Left kidney (tissue), 8 donors: ENCODE measurements at places on chromosomes 3 and 15. TPM values are rescaled to one million over a fixed set of nuclear protein-coding genes. Genes with fewer than 3 reads are reported as not detected.

The RASL12 gene
- 6.1 TPM for polyA plus RNA-seq

DNA sequence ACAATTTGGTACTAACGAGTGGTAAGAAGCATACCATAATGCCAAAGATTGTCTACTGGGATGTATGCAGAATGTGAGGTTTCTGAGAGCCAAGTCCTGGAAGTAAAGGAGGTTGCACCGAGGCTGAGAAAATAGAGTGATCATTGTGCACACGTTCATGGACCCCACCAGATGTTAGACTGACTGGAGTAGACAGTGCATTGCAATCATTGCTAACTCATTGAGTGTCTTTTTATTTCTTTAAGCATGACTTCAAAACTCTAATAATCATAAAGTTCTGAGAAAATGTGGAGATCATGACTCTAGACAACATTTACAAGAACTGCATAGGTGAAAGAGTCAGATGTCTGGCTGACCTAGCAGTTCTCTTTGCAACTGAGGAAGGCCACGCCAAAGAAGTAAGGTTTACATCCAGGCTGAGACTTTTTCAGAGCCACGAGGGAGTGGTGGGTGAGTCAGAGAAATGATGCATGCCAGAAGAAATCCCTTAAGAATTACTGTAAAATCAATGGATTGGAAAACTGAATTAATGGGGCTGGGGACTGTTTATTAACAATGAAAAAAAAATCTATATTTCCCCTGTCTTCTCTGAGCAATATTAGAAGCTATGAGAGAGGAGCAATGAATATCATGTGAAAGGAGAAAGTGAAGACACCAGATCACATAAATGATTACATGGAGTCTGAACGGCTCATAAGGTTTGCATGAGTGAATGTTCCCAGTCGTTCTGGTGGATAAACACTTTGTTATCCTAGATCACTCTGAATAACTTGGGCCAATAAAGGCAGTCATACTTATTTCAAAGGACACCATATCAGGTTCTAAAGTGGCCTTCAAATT, 76.0 kb upstream of the SLC25A26 start:
- peak; percentile 44 for DNase-seq

DNA sequence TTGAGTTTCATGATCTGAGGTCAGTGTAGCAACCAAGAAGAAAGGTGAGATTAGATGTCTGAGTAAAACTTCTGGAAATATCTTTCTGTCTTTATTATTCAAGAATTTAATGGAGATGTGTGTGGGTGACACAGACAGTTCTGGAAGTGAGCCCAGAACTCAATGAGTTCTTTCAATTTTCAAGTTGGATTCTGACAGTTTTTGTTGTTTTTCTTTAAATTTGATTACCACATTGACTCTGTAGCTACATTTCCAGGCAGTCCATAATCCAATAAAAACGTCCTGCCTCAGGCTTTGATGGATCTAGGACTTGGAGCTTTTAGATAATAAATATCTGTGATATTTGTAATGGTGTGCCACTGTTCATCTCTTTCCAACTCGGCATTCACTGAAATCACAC, 3.9 kb upstream of the PARP14 start:
- no peak for DNase-seq

The GOLGA6B gene
- 0.07 TPM for polyA plus RNA-seq

DNA sequence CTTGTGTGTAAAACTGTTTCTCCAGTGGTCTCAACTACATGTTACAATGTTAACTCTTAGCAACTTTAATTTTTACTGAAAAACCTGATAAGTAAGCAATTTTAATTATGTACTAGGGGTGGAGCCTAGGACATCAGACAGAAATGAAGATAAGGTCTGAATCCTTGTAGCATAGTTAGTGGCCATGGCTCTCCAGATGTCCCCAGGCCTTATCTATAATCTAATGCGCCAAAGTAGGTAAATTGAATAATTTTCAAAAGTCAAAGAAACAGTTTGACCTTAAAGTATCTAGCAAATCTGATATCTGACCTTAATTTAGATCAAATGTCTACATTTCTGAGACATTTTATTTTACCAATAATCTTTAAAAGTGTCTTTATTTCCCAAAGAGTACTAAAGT, 8.2 kb downstream of the MAGEF1 start:
- DNase-seq = no peak

DNA sequence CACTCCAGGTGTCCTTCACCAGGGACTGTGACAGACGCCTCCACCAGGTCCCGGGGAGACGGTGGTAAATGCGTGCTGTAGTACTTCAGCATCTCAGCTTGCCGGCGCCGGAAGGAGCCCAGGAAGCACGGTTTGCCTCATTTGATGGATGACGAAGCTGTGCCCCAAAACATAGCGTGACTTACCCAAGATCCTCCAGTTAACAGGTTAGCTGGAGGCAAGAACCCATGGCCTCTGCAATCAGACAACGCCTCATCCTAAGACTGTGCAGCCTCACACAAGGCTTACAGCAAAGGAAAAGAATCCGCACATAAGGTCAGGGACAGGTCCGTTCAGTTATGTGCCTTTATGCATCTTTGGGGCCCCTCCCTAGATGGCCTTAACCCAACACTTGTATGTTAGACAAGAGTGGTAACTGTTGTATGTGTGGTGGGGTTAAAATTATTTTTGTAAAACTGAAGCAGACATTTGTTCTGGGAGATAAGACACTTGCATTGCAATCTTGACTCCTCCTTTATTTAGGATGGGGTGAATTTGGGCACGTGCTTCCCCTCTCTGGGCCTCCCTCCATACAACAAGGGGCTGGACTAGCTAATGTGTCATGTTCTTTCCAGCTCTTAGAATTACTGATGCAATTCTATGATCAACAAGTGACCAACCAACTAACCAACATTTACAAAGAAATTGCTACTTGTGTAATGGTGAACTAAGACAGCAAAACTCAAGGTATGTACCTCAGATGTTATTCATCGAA, 39.4 kb downstream of the VGLL4 start:
- DNase-seq = no peak

DNA sequence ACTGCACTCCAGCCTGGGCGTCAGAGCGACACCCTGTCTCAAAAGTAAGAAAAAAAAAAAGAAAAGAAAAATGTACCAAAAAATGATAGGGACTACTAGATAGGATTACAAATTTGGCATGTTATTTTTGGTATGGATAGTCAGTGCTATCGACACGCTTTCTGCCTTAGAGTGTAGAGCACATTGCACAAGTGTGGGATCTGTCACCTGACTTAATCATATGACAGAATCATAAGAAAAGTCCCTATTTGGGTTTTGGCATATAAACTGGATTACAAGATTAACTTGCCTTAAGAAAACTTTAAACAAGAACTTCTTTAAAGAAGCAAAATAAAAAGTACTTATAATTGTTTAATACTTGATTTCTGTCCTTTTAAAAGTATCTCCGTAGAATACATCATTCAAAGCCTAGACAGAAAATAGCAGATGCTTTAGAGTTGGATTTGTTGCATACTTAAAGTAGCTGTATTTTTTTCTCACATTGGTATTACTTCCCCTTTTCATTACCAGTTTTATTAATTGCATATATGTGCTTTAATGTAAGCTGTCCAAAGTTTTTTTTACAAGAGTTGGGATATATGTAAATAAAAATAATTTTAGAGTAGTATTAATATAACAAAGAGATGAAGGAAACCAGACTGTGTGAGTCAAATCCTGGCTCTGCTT, 7.8 kb downstream of the ATP6V1A start:
- DNase-seq = no peak

- no peak for DNase-seq
These were observed 31.9 kb upstream of the THSD4 start for GRCh38 chr15:71083349-71083748.

The SNRK gene
- 55.5 TPM for polyA plus RNA-seq
